ENCODE measurements at places on chromosomes 5 and 9.

- DNase-seq = no peak
Measured at GRCh38 chr9:135355521-135356011, 124.0 kb upstream of the PPP1R26 start.

- no peak for DNase-seq
Measured at GRCh38 chr5:9316733-9317132, 229.1 kb downstream of the SEMA5A start.

DNA sequence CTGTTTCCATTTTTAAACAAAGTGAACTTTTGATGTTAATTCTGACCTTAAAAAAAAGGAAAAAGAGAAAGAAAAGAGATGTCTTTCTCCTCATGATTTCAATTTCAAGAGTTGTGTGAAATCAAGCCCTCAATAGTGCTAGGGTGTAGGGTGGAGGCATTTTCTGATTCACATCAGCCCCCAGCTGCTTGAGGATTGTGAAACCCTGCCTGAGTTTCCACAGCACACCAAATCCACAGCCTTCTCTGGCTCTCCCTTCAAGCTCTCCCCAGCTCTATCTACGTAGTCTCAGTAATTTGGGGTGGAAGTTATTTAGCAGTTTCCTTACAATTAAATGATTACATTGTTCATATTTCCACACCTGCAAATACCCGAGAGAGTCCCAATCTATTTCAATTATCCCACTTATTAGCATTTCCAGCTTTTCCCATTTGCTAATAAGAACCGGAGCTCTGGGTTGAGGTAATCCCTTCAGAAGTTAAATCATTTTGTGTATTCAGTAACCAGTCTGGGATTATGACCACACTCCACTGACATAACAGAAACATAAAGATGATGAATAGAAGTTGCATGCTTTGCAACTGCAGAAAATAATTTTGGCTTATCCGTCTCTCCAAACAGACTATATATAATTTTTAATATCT, 54.9 kb downstream of the MTX3 start:
- DNase-seq = no peak

- no peak for DNase-seq
Measured at GRCh38 chr5:167763772-167764171, 527.7 kb upstream of the WWC1 start.

DNA sequence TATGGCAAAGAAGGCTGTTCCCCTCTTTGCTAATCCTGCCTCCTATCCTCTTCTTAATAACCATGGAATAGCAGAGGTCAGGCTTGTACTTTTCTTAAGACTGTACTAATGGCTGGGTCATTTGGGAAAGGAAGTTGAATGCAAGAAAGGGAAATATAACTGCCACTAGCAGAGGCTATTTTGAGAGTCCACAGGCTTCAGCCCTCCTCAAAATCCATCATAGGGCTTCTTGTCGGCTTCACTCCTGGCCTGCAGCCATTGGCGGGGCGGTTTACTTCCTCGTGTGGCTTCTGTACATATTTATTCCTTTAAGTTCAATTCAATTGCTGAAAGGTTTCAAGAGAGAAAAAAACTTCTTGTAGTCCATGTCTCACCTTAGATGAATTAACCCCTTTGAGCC, 2.8 kb upstream of the PARP8 start:
- DNase-seq = no peak

GRCh38 chr9:111176511-111176910, 138.2 kb upstream of the LPAR1 start:
- DNase-seq = no peak

DNA sequence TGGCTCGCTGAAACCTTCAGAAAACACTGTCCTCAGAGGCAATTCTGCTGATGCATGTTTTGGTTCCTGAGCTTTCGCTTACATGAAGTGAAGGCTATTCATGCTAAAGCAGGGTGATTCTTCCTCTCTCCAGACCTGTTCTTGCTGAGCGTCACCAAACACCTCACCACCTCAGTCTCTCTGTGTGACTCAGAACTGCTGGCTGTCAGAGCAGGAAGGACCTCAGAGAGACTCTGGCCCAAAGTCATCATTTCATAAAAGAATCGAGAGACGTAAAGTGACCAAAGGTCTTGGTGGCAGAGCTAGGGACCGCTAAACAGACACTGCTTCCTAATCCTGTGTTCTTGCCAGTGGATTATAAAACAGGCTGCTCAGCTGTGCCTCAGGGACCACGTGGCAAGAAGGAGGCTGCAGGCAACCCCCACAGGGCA, 73.8 kb downstream of the LHFPL2 start:
- no peak for DNase-seq

GRCh38 chr5:125064621-125065438, 318.4 kb upstream of the ZNF608 start:
- DNase-seq = no peak

DNA sequence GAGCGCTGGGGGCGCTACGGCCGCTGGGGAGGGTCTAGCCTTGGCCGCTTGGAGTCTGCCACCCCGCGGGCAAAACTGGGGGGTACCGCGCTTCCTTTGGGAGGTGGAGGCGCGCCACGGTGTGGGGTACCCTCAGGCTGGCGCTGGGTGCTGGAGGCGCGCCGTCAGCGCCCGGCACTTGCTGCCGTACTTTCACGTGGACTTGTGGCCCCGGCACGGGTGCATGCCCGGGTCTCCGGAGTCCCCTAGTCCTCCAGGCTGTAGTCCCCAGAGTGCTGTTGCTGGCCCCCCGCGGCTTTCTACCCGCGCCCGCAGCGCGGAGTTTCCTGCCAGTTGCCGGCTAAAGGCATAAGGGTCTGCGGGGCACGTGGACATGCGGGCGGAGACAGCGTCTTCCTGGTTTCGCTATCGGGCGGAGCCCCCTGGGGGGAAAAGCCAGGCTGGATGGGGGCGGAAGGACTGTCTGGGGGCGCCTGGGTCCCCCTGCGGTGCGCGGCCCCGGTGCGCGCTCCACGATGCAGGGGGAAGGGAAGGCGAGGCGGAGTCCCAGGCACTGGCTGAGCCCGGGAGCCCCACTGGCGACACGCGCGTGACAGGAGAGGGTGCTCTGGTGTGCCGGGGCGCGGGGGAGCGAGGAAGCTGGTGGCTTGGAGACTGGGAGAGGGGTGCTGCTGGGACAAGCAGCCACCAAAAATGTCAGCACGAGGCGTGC, 666 bp downstream of the PPARGC1B start:
- DNase-seq = peak; percentile 1

DNA sequence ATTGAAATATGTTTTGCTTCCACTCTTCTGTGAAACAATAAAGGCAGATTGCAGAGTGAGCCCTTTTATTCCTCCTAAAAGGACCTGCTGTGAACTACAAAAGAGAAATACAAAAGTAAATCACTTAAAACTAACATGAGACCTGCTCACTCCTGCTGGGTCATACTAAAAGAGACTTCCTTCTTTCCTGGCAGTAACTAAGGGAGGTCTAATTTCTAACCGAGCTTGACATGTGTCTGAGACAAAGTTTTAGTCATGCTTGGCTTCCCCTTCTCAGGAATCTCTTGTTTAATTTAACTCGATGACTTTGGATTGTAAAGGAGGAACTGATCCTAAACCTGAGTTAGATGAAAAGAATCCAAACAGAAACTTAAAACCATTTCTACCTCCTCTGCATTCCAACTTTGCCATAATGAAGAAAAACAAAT, 86.4 kb upstream of the CDH6 start:
- no peak for DNase-seq

DNA sequence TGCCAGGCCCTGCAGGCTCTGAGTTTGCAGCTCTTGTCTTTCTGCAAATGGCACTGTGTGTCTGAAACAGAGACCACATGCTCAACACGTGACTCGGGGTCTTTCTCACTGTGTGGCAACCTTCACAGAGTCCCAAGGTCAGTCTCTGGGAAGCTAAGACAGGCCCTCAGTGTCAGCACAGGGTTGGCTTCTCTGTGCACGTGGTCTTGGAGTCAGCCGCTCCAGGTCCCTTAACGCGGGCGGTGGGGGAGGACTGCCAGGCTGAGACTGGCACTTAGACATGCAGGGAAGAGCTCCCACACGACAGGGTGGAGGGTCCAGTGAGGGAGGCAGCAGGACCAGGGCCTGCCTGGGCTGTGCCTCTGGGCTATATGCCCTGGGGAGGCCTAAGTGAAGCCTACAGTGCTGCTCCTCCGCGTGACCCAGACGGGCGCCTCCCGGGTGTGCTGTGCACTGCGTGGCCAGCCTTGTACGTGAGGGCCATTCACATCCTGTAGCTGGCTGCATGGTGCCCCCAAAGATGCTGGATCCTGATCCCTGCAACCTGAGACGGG, 76.8 kb downstream of the ADAMTS2 start:
- DNase-seq = no peak

- no peak for DNase-seq
Measured at GRCh38 chr9:76798527-76798926, 34.3 kb downstream of the PCA3 start.

- no peak for DNase-seq
Measured at GRCh38 chr9:81183761-81184160, 505.6 kb downstream of the TLE1 start.

Measured in stimulated activated CD8-positive, alpha-beta memory T cell treated with anti-CD3 and anti-CD28 coated beads, Interleukin-7, amount 100 ng/mL, for 1 hour (primary cell).